ENCODE measurements at places on chromosomes 6 and 20.

GRCh38 chr6:63560801-63561287 is 11.4 kb upstream of the LOC128125822 start:
- DNase-seq = no peak

- no peak for DNase-seq
These were observed 77.7 kb downstream of the EFHC1 start for GRCh38 chr6:52497652-52498408.

- DNase-seq = no peak
These were observed 6.3 kb downstream of the ZMYND8 start for GRCh38 chr20:47350181-47350550.

GRCh38 chr20:53914781-53915445 is 155.5 kb downstream of the BCAS1 start:
- DNase-seq = no peak

DNA sequence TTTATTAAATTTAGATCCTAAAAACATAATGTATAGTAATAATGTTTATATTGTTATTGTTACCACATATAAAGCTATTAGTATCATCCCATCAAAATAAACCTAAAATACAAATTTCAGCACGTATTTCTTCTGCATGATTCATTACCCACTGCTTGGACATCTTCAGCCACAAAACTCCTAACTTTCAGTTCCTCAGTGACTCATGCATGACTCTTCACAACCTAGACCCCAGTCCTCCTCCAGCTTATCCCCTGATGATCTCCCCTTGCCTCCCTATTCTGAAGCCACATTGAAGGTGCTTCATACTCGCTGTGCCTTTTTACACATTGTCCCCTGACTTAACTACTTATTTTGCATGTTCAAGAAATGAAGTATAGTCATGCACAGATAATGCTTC is 11.2 kb upstream of the GPRC6A start:
- DNase-seq = no peak

GRCh38 chr20:11166712-11167111 is 492.9 kb upstream of the JAG1 start:
- DNase-seq = no peak

GRCh38 chr6:18016698-18017097 is 29.3 kb upstream of the KIF13A start:
- DNase-seq = no peak

- DNase-seq = no peak
These were observed 38.7 kb upstream of the RIPOR2 start for GRCh38 chr6:24974182-24975171.

DNA sequence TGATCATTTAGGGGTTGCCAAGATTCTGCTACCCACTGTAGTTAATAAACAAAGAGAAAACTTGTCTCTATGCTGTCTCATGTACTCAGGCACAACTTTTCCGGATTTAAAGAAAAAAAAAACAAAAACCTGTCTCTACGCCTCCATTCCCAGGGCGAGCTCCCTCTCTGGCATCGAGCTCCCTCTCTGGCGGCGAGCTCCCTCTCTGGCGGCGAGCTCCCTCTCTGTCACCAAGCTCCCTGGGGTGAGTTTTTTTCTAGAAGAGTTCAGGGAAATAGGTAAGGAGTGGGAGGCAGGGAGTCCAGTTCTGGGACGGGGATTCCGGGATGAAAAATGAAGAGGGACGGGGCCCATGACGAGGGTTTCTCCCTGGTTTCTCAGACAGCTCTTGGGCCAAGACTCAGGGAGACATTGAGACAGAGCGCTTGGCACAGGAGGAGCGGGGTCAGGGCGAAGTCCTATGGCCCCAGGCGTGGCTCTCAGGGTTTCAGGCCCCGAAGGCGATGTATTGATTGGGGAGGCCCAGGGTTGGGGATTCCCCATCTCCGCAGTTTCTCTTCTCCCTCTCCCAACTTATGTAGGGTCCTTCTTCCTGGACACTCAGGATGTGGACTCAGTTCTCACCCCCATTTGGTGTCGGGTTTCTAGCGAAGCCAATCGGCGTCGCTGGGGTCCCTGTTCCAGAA is 16.5 kb upstream of the HLA-A start:
- no peak for DNase-seq

Measured in effector memory CD8-positive, alpha-beta T cell (primary cell).